HFFc6 (cell line): ENCODE measurements at places on chromosomes 2 and 18. TPM values are rescaled to one million over a fixed set of nuclear protein-coding genes. Genes with fewer than 3 reads are reported as not detected.
A peak's percentile ranks its signal among the peaks of the same experiment; 100 is the strongest.

CELF4 gene
- total RNA-seq, result not detected in 3 replicates

MYO5B gene
- 0.17 to 0.32 TPM in 2 of 3 replicates, not detected in the other for total RNA-seq

- DNase-seq, result no peak
Measured at GRCh38 chr18:29449424-29449823, 1272.5 kb upstream of the CDH2 start.

LINC00305 gene
- not detected in 3 replicates for total RNA-seq

GRCh38 chr2:74131901-74132300 is 15.8 kb downstream of the BOLA3 start:
- DNase-seq, result no peak

C1QL2 gene
- not detected in 3 replicates for total RNA-seq

DNA sequence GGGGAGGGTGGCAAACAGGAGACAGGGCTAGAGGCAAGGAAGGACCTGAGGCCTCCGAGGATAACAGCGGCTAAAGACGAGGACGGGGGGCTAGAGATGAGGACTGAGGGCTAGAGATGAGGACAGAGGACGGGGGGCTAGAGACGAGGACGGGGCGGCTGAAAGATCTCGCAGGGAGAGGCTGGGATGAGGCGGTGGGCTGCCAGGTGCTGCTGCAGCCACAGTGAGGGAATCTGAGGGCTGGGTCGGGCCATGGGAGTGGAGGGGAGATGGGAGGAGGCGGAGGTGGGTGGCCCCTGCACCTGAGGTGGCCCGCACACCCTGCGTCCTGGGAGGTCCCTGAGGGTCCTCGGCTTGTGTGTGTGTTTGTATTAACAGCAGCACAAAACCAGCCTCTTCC is 350.2 kb upstream of the SALL3 start:
- DNase-seq, result no peak

DNA sequence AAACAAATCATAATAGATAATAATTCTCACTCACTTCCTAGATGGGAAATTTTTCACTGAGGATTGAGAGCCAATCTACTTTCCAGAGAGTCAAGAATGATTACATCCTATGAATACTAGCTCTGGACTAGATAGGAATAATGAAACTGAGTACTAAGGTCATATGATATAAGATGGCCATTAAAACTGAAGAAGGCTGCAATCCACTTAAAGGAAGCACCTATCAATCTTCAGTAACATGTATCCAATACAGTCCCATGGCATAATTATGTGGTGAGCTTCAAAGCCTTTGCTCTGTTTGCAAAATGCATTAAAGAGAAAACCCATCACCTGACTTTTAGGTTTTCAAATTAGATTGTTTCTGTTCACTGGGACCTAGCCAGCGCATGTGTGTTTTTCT is 398.0 kb upstream of the MEIS1 start:
- DNase-seq, result no peak

PSMA8 gene
- not detected in 3 replicates for total RNA-seq

UGT1A9 gene
- not detected in 3 replicates for total RNA-seq

CFAP210 gene
- total RNA-seq, result 0.10 to 0.21 TPM (median 0.19 TPM) in 3 replicates

GRCh38 chr2:68124321-68124720 is 33.4 kb upstream of the PNO1 start:
- DNase-seq, result peak; percentile 8

XIRP2 gene
- not detected in 3 replicates for total RNA-seq

DNA sequence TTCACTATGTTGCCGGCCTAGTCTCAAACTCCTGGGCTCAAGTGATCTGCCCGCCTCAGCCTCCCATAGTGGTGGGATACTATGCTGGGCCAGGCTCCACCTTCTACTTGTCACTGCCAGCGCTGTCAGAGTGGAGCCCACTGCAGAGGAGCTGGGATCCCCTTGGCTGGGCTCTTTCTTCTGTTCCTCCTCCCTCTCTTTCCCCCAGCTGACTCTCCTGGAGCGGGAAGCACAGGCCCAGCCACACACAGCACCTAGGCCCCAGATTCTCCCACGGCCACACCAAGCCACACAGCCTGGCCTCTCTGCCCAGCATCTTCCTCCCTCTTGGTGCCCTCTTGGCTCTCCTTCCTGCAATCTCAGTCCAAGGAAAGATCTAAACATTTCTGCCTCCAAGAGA is 3.7 kb upstream of the GAREM2 start:
- DNase-seq, result no peak

DNA sequence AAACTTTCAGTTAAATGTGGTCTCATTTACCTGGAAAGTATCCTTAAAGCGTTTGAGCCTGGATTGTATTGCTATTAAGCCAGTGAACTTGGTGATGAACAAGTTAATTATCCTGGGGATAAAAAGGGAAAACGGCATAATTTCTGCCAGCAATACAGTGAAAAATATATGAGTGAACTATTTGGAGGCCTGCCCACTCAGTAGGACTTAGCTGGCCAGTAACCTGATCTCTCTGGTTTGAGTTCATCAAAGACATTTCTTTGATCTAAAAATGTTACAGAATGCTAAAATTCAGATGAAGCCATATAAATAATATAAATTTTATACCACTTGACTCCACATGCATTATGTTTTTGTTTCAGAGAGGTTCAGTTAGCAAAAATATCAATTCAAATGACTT is 241.1 kb upstream of the VWC2L start:
- peak; percentile 4 for DNase-seq

DNA sequence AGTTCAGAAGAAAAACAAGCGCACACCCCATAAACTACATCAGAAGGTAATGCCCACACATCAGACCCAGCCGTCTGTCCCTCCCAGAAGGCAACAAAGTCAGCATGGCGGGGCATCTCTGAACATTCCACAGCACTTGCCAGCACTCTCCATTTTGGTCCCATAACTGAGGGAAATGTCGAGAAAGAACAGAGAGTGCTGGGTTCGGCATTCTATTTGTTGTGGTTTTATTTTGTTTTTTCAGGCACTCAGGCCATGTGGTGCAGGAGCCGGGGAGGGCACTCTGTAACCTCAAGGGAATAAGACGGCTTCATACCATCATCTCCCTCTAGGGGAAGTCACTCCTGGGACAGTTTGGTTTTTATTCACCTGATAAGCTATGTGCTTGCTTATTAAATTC is 156.0 kb downstream of the SEPTIN10 start:
- no peak for DNase-seq

ANXA4 gene
- total RNA-seq, result 99.0 to 112 TPM (median 105 TPM) in 3 replicates

MROH2A gene
- total RNA-seq, result not detected in 3 replicates

NAT8 gene
- not detected in 3 replicates for total RNA-seq

GRCh38 chr2:203533676-203534591 is 1.2 kb downstream of the RAPH1 start:
- DNase-seq, result peak; percentile 42

DNA sequence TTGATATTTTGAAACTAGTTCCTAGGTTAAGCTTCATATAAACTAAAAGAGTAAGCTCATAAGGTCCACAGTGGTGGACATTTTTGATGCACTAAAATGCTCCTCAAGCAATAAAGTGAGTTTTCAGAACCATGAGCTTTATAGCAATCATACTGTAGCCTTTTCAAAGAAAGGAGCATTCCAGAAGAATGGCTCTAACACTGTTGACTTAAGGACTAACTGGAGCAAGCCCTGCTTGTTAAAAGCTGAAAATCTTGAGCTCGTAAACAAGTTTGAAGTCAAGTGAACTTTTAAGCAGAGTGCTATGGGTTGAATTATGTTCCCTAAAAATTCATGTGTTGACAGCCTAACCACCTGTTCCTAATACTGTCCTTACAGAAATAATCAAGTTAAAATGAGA is 38.0 kb downstream of the KYNU start:
- no peak for DNase-seq

- DNase-seq, result no peak
Measured at GRCh38 chr2:238638100-238638981, 209.5 kb upstream of the TWIST2 start.

DNA sequence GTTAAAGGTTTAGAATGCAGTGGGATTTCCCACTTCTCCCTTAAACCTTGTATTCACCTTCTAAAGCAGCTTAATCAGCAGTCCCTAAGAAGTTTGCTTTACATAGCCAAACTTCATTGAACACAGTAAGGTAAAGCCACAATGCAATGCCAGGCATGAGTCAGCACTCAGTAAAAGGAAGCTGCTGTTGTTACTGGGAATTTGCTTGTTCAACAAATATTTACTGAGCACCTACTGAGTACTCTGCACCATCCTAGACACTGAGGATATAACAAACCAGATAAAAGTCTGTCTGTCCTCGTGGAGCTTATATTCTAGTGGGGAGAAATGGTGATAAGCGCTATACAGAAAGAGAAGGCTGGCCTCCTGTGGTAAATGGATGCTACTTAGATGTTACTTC is 162.7 kb downstream of the PKP4 start:
- DNase-seq, result peak; percentile 46

DNA sequence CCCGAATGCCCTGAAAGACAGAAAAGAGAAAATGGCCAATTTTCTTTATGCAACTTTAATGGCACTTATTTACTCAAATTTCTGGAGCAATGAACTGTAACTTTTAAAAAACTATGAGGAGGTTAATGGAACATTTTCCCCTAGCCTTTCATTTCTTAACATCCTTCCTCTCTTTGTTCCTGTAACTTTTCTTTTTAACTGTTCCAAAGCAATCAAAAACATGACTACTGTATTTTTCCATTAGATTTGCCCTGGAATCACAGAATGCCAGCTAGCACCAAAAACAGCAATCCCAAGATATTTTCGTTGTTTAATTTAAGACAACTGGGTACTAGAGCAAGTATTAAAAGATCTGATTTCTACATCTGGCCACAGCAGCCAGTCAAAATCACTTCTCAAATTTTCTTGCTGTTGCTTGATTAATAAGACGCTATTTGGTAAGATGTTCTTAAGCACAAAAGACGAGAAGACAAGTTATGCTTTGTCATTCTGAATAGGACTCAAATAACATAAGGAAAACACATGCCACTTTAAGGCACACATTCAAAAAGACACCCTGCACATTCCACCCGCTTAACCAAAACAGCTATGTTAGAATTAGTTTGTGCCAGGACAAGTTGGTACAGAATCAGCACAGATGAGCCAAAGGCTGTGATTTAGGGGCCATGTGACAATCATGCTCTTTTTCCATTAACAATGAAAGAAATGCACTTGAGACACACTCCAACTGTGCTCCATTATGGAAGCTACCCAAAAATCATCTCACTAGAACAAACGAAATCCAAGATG is 3.6 kb downstream of the STARD7 start:
- peak; percentile 13 for DNase-seq

DNA sequence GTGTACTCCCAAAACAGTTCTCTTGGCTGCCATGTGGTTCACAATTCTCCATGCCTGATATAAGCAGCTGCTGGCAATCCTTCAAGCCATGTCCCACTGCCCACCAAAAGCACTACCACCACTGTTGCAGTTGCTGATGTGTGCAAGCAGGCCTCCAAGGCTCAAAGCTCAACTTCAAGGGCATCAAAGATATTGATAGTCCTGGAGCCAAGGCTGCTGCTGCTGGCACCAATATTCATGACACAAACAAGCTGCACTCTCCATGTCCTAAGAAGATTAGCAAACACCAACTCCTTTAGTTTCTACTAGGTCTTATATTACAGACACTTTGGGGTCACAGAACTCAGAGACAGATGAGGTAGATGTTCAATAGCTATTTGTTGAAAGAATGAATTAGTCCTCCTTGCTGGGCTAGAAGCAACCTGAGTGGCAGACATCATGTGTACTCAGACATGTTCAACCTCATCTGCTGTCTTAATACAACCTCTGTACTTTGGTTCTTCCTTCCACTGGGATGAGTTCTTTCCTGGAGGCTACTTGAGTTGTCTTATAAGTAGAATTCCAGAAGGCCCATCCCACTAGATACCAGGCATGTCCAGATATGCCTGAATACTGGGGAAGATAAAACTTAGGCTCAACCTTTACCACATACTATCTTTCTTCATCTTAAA is 104.5 kb upstream of the UGP2 start:
- no peak for DNase-seq

DNA sequence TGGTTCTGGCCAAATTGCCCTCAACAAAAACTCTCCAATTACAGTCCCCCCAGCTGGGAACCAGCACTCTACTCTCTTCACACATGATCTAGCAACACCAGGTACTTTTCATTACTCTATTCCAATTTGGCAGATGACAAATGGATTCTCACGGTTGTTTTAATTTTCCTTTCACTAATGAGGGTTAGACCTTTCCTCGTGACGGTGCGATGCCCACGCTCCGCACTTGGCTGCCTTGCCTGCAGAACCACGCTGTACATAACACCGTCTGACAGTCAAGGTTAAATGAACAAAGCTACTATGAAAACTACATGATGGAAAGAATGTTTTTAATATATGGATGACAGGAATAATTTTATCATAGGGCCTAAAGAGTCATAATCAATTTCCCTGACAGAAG is 141.5 kb downstream of the FBXO15 start:
- no peak for DNase-seq

PSMG2 gene
- total RNA-seq, result 61.0 to 75.1 TPM (median 65.2 TPM) in 3 replicates

FIGN gene
- total RNA-seq, result 1.6 to 3.4 TPM (median 2.8 TPM) in 3 replicates

GRCh38 chr18:76528477-76529432 is 33.7 kb upstream of the ZNF516 start:
- DNase-seq, result peak; percentile 33

GRCh38 chr2:170475878-170476277 is 239.3 kb upstream of the SP5 start:
- DNase-seq, result no peak

DNA sequence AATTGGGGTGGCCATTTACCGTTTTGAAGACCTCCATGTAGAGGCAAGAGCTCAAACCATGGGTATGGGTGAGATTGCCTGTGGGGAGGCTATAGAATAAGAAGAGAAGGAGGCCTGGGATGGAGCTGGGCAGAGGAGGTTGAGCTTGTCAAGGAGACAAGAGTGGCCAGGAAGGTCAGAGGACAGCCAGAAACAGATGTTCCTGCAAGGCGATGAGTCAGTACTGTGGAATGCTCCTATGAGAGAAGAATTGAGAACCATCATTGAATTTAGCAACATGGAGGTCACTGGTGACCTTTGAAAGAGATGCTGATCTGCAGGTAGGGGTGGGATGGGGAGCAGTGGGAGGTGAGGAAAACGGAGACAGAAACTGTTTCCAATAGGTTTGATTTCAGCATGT is 3.5 kb downstream of the ACSL3 start:
- peak; percentile 56 for DNase-seq

- no peak for DNase-seq
Measured at GRCh38 chr2:231433990-231434389, 30.3 kb downstream of the NCL start.

DNA sequence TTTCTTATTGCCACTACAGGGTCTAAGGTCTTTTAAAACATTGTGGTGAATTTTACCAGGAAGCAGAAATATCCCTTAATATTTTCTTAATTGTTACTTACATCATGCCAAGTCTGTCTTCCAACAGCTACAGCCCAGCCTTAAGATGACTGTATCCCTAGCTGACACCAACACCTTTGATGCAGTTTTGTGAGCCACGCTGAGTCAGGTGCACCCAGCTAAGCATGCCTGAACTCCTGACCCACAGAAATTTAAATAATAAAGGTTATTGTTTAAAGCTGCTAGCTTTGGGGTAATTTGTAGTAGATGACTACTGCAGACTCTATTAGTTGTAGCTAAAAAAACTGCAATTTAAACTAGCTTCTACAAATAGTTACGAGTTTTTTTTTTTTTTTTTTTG is 1757.9 kb upstream of the LRRTM1 start:
- DNase-seq, result no peak

WNT10A gene
- not detected in 3 replicates for total RNA-seq

- DNase-seq, result no peak
Measured at GRCh38 chr2:75100801-75101151, 98.5 kb downstream of the TACR1 start.

DPP4 gene
- 31.9 to 41.5 TPM (median 33.3 TPM) in 3 replicates for total RNA-seq
